Jurkat, Clone E6-1 (cell line): ENCODE measurements at places on chromosomes 13 and 19.

- DNase-seq = peak; percentile 89
These were observed 32.2 kb downstream of the ANKRD27 start for GRCh38 chr19:32642771-32643170.

DNA sequence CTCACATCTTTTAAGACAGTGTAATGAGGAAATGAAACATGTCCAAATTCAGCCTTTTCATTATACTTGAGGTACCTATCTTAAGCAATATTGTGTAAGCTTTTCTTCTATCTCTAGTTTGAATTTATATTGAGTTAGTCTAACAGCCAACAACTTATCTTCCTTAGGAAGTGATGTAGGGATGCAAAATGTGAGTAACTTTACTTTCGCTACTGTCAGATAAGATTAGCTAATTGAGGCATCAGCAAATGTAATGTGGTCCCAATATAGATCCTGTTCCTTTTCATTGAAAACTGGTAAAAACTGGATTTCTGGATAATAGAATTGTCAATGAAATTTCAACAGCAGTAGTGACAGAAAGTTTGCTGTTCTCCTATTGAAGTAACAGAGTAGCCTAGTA lies 902.2 kb downstream of the GPC5 start:
- DNase-seq = no peak

GRCh38 chr19:31424861-31425620 lies 75.8 kb upstream of the TSHZ3 start:
- DNase-seq = no peak

GRCh38 chr19:49243726-49244125 lies 81.3 kb downstream of the SLC6A16 start:
- DNase-seq = no peak

GRCh38 chr13:110215606-110216005 lies 91.4 kb downstream of the COL4A1 start:
- DNase-seq = no peak

DNA sequence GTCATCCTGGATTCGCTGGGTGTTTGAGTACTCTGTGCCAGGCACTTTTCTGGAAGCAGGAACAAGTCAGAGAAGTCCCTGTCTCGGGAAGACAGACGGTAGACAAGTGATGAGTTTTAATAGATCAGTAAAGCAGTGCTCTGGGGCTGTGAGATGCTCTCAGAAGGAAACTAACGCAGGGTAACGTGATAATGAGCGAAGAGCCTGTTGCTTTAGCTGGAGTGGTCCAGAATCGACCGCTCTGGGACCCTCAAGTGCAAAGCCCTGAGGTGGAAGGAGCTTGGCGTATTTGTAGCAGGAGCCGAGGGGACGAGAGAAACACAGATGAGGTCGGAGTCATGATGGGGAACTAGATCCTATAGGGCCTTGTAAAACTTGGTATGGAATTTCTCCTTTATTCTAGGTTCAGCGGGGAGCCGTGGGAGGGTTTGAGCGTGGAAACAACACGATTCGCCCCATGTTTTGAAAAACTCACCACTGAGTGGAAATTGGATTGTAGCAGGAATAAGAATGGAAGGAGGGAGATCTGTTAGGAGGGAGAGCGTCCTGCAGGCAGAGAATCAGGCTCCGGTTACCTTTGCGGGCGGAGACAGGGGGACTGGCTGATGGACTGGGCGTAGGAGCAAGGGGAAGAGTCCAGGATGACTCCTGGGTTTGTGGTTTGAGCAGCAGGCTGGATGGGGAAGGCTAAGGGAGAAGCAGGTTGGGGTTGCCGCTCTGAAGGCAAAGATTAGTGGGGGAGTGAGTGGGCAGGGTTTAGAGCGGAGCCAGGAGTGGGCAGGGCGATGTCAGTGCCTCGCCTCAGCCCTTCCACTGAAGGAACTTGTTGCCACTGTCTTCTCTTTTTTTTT lies 763 bp downstream of the POLD1 start:
- DNase-seq = no peak

GRCh38 chr13:24680258-24680920 lies at the start of gene ATP12A:
ATP12A (plus strand) TSS chr13:24680408; CDS start chr13:24680744, 336 bp downstream.
- no peak for DNase-seq

DNA sequence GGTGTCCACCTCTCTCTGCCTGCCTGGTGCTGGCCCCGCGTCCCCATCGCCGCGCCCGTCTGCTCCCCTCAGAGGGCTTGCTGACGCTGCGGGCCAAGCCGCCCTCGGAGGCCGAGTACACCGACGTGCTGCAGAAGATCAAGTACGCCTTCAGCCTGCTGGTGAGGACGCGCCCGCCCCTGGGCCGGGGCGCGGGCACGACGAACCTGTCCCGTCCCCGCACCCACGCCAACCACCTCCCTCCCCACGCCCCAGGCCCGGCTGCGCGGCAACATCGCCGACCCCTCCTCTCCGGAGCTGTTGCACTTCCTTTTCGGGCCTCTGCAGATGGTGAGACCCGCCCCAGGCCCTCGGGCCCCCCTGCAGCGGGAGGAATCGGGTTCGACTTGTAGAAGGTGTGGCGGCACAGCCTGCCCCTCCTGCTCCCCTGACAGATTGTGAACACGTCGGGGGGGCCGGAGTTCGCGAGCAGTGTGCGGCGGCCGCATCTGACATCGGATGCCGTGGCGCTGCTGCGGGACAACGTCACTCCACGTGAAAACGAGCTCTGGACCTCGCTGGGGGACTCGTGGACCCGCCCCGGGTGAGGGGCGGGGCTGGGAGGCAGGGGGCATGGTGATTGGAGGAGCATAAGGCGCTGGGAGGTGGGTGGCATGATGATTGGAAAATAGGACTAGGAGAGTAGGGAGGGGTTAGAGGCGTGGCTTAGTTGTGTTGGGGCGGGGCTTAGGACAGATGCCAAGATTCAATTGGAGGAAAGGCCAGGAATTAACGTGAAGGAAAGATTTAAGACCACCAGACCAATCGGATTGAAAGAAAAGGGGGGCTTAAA lies 6.6 kb downstream of the EPS8L1 start:
- DNase-seq = peak; percentile 28

GRCh38 chr13:30798776-30799355 lies 63.5 kb downstream of the ALOX5AP start:
- DNase-seq = no peak

GRCh38 chr13:105956921-105957320 lies 578.5 kb downstream of the EFNB2 start:
- DNase-seq = no peak

GRCh38 chr19:35365303-35365702 lies 5.6 kb upstream of the GPR42 start:
- no peak for DNase-seq

DNA sequence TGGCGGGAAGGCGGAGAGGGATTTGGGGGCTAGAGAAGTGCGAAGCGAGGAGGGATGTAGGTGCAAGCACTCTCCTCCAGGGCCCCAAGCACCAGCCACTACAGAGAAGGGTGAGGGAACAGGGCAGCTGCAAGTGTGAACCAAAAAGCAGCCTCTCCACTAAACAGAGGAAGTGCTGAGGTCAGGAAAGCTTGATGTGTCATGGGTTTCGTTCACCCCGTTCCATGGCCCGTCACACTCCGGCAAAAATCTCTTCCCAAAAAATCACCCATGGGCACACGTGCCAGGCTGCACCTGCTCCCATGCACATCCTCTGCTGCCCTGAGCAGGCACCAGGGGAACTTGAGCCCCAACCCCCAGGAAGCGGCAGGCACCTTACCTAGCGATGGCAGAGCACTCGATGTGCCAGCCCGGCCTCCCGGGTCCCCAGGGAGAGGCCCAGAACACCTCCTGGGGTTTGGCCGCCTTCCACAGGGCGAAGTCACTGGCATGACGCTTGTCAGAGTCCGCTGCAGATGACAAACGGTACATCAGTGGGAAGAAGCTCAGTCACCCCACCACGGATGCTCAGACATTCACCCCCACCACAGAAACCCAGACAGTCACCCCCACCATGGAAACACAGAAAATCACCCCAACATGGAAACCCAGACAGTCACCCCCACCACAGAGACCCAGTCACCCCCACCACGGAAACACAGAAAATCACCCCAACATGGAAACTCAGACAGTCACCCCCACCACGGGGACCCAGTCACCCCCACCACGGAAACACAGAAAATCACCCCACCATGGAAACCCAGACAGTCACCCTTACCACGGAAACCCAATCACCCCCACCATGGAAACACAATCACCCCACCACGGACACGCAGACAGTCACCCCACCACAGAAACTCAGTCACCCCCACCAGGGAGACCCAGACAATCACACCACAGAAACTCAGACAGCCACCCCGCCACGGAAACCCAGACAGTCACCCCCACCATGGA lies 29.0 kb downstream of the CARS2 start:
- DNase-seq = no peak

DNA sequence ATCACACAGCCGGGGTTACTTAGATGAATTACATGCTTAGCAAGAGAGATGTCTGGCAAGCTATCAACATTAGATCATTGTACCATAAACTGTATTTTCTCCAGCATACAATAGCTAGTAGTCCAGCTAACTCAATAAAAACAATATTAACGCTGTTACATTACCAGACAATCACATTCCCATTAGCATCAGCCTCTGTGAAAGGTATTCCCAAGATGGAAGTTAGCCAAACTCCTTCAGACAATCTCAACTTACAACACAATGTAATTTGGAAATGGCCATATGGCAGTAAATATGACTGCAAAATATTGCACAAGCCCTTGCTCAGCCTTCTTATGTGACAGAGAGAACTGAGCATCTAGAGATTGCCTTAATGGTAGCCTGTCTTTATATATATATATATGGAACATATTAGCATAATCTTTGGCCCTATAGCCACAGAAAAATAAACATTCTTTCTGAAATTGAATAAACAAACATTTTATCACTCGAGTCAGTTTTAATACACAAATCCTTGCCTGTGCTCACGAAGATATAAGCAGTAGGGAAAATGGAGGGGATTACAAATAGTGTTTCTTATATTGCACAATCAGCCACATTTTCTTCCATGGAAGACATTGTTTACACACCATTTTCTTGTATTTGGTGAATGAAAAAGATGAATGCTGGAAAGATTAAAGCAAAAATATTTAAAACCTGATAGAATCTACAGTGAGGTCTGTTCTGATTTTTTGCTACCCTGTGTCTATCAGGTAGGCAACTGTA lies 1060.5 kb downstream of the DIAPH3 start:
- DNase-seq = no peak

- no peak for DNase-seq
These were observed 11.4 kb upstream of the MIA start for GRCh38 chr19:40763963-40764362.

- DNase-seq = no peak
These were observed 18.3 kb upstream of the CCNP start for GRCh38 chr19:40244579-40245317.

GRCh38 chr13:100392709-100393630 lies 195.6 kb downstream of the GGACT start:
- peak; percentile 37 for DNase-seq

GRCh38 chr13:32426191-32426989 lies 1.5 kb downstream of the N4BP2L1 start:
- peak; percentile 75 for DNase-seq

GRCh38 chr19:2351591-2351990 lies 8.5 kb upstream of the TMPRSS9 start:
- DNase-seq = no peak

GRCh38 chr19:48186541-48186991 lies 16.1 kb downstream of the ZSWIM9 start:
- DNase-seq = no peak

GRCh38 chr19:33093420-33094210 lies 12.6 kb downstream of the GPATCH1 start:
- DNase-seq = no peak

GRCh38 chr13:112910016-112910415 lies 59.0 kb upstream of the MCF2L start:
- no peak for DNase-seq

GRCh38 chr19:34502582-34503411 lies 21.2 kb downstream of the WTIP start:
- no peak for DNase-seq

DNA sequence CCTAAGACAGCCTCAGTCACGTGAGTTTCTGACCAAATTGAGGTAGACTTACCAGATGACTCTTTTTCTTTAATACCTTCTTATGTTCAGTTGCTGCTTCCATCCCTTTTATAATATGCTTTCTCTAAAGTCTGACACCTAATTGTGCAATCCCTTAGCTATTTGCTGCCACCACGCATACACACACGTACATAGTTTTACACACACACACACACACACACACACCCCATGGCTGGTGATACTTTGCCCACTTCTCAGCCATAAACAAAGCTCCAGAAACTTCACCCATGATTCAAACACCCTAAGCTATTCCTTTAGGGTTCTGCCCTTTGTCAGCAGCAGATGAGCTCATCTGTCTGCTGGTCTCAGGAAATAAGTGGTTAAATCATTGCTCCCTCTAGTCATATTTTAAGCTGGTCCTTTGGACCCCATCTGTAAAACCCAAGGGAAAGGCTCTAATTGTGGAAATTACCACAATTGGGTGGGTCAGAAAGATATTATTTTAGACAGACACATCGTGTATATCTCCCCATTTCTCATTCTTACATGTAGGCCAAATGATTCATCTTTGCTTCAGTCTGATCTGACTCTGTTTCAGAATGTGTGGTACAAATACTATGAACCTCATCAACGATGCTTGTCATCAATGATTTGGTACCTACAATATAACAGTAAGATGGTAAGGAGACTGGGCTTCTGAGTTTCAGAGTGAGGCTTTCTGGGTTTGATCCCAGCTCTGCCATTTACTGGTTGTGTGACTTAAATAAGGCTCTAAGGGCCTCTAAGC lies 69.2 kb downstream of the NALCN start:
- DNase-seq = no peak

DNA sequence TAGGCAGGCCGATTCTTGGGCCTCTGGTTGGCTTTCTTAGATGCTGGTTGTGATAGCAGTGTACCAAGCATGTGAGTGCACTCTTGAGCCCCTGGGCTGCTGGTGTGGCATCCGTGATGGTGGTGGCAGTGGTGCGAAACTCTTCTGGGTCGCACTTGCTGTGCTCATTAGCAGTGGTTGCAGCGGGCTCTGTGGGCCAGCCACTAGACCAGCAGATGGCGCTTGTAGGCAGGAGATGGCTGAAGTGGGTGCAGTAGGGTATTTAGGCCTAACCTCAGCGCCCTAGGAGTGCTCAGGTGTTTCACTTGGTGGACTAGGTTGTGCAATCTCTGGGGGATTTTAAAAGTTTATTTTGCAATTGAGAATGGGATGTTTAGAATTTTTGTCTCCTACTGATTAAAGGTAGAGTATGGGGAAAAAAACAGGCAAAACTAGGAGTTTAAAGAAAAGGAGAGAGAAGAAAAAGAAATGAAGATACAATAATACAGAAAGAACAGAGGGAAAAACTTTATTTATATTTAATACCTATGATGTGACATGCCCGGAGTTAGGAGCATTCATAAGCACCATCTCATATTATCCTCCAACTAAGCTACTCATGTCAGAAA lies 4.3 kb upstream of the ZNF17 start:
- DNase-seq = peak; percentile 69

DNA sequence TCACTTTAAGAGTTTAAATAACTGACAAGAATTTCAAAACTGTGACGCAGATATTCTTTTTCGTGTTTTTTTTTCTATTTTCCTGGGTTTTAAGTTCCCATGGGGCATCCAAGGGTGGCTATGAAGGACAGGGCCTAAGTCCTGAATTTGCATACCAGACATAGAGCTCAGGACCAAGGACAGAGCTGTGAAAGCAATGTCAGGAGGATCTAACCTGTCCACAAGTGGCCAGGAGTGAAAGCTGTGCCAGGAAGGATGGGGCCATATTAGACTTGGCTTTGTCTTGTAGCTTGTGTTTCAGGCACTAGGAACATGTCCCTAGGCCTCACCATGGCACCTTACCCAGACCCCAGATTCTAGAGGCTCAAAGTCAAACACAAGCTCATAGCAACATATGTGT lies 289.4 kb upstream of the MIR17HG start:
- DNase-seq = no peak
